ENCODE measurements at places on chromosomes 12 and 14. TPM values are rescaled to one million over a fixed set of nuclear protein-coding genes. Genes with fewer than 3 reads are reported as not detected.

TAMALIN gene
- 42.7 TPM for total RNA-seq

KITLG gene
- 23.4 TPM for total RNA-seq

KRT85 gene
- under 0.01 TPM for total RNA-seq

WDR20 gene
- 21.0 TPM for total RNA-seq

KRT83 gene
- not detected for total RNA-seq

DNA sequence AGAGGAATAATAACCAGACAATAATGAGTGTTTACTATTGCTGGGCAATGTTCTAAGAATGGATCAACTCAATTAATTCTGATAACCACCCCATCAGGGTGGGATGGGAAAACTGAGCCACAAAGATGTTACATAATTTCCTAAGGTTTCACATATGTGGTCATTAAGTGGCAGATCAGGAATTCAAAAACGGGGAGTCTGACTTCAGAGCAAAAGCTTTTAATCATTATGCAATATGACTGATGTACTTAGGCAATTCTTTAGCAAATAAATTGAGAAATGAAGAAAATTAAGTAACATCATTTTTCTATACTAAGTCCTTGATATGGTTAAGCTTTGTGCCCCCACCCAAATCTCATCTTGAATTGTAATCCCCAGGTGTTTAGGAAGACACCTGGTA is 53.4 kb downstream of the PLCZ1 start:
- DNase-seq, result no peak

GRCh38 chr12:16297521-16297920 is 20.0 kb upstream of the SLC15A5 start:
- no peak for DNase-seq

DNA sequence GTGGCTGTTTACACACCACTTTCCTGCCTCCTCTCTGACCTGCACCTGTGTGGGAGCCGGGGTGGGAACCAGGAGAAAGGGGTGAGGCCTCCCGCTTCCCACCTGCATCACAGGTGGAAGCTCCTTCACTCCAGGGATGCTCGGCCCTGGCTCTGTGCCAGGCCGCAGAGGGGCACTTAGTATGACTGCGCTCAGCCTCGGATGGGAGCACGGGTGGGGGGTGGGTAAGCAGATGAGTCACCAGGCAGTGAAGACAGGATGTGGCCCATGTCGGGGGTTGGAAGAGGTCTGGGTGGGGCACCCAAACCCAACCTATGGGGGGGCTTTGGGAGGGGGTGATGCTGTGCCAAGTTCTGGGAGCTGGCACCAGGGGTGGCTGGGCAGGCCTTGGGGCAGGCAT is 7.4 kb upstream of the CYP46A1 start:
- no peak for DNase-seq

- DNase-seq, result no peak
Measured at GRCh38 chr12:42643881-42644579, 54.5 kb upstream of the PRICKLE1 start.

- no peak for DNase-seq
Measured at GRCh38 chr14:75979071-75979571, 2.7 kb downstream of the TGFB3 start.

- no peak for DNase-seq
Measured at GRCh38 chr12:112046003-112046402, 32.8 kb downstream of the ERP29 start.

- no peak for DNase-seq
Measured at GRCh38 chr12:121278169-121279070, 18.1 kb downstream of the CAMKK2 start.

GRCh38 chr12:91249054-91249453 is 66.4 kb upstream of the DCN start:
- DNase-seq, result no peak

GRCh38 chr12:8045952-8046944 is 13.7 kb downstream of the FOXJ2 start:
- DNase-seq, result no peak

All from pulmonary artery endothelial cell (primary cell).